Stimulated activated CD8-positive, alpha-beta memory T cell treated with anti-CD3 and anti-CD28 coated beads, Interleukin-12 subunit alpha, Interleukin-12 subunit beta, amount 100 ng/mL, for 1 hour (primary cell): ENCODE measurements at places on chromosomes 11 and 22.

DNA sequence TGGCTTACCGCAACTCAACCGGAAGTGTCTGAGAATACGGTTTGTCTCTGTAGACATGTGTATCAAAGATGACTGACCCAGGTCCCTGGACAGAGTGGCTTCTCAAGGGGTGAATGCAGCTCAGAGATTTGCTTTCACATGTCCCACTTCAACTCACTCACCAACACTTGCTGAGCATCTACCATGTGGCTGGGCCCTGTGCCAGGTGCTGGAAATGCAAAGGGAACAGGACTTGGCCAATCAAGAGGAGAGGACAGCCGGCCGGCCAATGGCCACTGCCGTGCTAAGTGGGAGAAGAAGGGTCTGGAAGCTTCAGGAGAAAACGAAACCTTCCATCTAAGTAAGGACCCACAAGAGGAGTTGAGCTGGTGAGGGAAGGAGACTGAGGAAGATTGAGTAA lies 151.3 kb downstream of the CEP164 start:
- no peak for DNase-seq

- no peak for DNase-seq
Observed at GRCh38 chr11:102798012-102798746, at the start of gene MMP1. Gene MMP1 (minus strand): TSS chr11:102798160. CDS start chr11:102798092, 68 bp downstream.

- DNase-seq = no peak
Observed at GRCh38 chr11:112697391-112698178, 263.6 kb upstream of the NCAM1 start.

- DNase-seq = no peak
Observed at GRCh38 chr22:28188178-28188879, 269.3 kb upstream of the PITPNB start.

DNA sequence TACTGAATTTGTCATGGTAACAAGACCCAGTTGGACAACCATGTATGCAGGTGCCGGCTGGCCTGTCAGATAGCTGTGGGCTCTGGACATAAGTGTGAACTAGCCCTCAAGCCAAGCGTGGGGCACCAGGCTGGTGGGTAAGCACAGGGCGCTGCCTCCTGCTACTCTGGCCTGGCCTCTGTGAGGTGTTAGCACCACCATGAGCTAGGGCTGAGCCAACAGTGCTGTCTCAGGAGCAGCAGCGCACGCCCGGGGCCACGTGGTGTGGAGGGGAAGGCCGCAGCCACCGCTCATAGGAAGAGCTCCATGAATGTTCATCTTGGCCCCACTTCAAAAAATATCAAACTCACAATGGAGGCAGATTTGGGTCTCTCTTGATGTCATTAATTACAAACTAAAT lies 35.3 kb upstream of the GNB1L start:
- DNase-seq = no peak

DNA sequence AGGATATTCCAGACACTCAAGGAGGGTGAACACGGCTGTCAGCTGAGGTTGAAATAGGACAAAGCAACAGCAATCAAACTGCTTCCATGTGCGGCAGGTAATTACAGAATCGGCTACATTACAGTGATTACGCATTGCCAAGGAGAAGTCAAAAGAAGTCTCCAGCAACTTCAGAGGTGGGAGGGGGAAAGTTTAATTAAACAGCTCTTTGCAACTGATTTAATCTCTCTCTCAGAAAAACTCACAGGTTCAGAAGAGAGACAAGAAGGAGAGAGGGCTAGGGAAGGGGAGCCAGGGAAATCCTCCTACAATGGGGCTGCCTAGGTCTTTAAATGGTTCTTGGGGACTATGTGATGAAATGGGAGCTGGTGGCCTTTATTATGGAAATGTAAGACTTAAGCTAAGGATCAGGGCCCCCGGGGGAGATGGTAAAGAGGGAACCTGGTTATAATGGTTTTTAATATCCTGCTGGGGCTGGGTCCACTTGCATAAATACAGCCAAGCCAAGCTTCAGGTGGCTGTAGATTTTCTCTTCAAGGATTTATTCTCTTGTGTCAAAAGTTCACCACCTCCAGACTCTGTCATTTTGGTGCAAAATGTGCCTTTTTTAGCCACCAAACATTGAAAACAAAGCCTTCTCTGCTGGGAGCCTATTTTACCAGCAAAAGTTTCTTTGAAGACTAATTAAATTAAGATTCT lies 354.7 kb upstream of the NARS2 start:
- DNase-seq = no peak
